ENCODE measurements at places on chromosomes 1 and 21.

GRCh38 chr1:161013131-161013487 lies 7.8 kb downstream of the F11R start:
- DNase-seq: no peak

GRCh38 chr1:43789604-43790550 lies 82.5 kb downstream of the ST3GAL3 start:
- no peak for DNase-seq

DNA sequence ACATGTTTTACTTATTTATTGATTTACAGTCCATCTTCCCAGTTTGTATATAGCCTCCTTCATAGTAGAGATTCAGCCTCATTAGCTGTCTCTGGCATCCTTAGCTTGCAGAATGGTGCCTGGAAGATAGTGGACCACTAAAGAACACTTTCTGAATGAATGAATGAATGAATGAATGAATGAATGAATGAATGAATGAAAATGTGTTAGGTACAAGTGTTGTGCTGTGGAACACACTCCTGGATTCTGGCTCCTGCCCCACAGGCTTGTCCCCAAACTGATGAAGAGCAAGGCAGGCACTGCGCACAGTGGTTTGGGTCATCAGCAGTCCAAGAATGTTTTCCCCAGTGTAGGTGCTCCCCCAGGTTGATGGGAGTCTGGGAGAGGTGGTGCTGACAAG lies 159.4 kb downstream of the ST6GALNAC5 start:
- no peak for DNase-seq

DNA sequence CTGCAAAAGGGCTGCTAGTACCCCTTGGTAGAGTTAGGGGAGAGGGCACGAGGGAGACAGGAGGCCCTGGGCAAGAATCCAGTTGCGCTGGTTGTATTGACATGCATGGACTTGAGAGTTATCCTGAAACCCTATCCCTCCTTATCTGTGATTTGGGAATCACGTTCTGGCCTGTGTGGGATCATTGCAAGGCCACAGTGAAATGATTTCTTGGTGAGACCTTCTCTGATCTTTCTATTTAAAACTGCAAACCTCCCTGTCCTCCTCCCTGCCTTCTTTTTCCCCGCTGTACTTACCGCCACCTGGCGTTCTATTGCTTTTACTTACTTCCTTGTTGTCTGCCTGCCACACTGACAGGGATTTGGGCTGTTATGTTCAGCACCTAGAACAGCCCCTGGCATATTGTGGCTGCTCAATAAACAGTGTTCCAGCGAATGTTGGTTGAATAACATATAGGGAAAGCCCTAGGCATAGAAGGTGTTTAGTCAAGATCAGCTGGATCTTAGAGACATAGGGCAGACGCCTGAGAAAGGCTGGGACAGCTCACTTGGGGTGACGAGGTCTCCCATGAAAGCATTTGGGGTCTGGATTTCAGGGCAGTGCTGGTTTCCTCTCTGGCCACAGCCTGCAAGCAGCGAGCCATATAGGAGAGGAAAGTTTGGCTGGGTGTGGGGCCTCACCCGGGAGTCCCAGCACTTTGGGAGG lies 25.6 kb downstream of the ALPL start:
- DNase-seq: peak; percentile 28

DNA sequence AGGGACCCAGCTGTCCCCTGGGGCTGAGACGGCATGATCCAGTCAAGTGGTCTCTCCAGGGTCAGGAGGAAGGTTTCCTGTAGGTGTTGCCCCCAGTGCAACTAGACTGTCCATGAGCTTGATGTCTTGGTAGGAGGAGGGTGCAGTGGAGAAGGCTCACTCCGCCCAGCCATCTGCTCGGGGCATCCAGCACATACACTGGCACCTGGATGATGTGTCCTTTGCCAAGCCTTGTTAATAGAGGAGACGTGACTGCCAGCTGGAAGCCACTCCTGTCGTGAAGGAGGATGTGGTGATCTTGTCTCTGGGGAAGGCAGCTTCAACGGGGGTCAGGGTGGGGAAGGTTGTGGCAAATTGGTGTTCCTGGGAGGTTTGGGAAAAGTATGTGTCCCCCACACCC lies 6.2 kb downstream of the DISP3 start:
- no peak for DNase-seq

- no peak for DNase-seq
Measured at GRCh38 chr1:39652554-39652953, 13.1 kb upstream of the HEYL start.

DNA sequence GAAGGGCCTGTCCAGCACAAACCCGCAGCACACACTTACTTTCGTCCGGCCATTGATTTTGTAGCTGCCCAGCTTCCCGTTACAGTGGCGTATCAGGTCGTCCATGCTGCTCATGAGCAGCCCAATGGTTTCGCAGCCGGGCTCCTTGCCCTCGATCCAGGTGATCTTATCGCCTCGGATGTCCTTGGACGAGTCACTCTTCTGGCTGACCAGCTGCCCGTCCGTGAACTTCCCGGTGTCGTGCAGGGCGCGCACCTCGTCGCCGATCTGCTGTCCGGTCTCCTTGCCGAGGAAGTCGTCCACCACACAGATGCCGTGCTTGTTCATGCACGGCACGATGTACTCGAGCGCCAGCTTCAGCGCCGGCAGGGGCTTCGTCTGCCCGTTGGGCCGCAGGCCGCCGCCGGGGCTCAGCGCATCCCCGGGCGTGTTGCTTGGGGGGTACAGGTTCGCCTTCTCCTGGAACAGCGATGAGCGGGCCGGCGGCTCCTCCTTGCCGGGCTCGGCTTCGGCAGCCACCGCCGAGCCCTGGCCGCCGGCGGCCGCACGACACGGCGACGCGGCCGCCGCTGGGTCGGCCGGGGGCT lies 1.0 kb downstream of the EGLN1 start:
- DNase-seq: no peak

All from Panc1 (cell line).